ENCODE measurements at places on chromosomes 6 and 20.

GRCh38 chr20:47272893-47273590 lies 83.5 kb downstream of the ZMYND8 start:
- DNase-seq: peak; percentile 79

DNA sequence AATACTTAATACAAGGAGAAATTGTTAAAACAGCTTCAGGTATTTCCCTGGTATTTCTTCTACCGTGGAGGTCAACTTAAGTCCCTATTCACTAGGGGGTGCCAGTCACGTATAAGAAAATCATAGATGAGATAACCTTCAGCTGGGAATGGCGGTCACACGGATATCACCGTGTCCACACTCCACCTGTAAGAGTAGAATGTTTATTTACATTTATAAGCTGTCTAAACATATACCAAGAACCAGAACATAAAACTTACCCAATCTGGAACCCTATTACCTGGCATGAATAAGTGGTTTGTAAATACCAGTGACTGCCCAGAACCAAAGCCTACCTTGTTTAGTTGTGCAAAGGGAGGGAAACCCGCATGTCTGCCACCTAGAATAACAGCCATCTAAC lies 1.9 kb upstream of the ELOVL4 start:
- peak; percentile 79 for DNase-seq

- no peak for DNase-seq
Measured at GRCh38 chr6:5302220-5302946, 41.1 kb downstream of the FARS2 start.

- no peak for DNase-seq
Measured at GRCh38 chr6:116221911-116222310, 32.0 kb downstream of the TSPYL4 start.

GRCh38 chr6:50986319-50986718 lies 167.6 kb downstream of the TFAP2B start:
- no peak for DNase-seq

GRCh38 chr6:138622967-138623366 lies 123.7 kb upstream of the NHSL1 start:
- DNase-seq: no peak

DNA sequence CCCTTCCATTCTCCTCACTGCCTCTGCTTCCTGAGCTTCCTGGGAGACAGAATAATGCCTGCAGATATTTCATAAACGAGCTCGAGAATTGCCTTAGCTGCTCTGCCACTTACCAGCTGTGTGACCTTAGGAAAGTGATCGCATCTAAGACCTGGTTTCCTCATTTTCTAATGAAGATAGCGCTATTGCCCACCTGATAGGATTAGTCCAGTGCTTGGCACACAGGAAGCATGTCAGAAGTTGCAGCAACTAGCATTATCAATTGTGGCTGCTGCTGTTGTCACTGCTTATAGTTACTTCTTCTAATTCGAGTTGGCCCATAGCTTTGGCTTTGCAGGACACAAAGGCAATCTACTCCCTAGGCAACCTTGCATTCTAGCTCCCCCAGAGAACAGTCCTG lies 305.5 kb upstream of the SGK1 start:
- DNase-seq: no peak

- peak; percentile 54 for DNase-seq
Measured at GRCh38 chr6:35146453-35146852, 5.3 kb upstream of the TCP11 start.

GRCh38 chr6:109083657-109084056 lies 11.0 kb downstream of the SESN1 start:
- no peak for DNase-seq

DNA sequence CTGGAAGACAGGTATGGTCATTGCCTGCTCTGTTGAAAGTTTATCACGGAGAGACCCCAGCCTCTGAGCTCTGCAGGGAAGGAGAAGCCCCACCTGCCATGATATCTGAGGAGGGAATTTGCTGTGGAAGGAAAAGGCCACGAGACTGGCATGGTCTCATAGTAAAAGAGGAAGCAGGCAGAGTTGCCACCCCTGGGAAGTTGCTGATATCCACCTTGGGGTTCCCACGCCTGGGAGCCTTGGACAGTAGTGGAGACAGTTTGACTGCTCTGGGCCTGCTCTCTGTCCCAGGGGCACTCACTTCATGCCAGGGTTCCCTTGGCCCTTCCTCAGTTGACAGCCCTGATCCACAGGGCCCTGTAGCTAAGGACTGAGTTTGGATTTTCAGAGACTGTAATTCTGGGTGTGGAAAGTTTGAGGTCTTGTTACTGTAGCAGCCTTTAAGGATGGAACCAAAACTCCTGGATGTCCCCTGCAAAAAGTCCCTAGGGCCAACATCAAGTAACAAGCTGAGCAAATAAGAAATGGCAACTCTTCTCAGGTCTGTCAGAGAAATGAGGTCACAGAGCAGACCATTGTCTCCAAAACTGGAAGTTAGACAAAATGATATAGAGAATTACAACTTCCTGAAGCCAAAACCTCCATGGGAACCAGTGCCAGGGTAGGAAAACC lies 6.9 kb upstream of the SIRPB1 start:
- DNase-seq: no peak

Measured in fibroblast of mammary gland (primary cell).